ENCODE measurements at places on chromosomes 5 and 9.

DNA sequence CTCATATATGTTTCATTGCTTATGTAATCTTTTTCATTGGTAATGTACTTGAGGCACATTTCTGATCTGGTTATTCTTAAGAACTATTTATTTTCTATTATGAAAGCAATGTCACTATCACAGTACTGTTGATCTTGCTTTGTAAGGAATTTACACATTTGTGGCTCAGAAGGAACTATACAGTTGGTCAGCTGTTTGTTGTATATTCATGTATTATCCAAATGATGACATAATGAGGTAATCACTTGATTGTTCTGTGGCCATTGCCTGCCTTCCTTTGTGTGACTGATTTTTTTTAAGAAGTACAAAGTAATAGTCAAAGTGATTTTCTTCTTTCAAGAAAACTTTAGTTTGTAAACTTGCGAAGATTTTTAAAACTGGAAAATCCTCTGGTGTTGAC lies 399.9 kb downstream of the TMEM161B start:
- DNase-seq = no peak

DNA sequence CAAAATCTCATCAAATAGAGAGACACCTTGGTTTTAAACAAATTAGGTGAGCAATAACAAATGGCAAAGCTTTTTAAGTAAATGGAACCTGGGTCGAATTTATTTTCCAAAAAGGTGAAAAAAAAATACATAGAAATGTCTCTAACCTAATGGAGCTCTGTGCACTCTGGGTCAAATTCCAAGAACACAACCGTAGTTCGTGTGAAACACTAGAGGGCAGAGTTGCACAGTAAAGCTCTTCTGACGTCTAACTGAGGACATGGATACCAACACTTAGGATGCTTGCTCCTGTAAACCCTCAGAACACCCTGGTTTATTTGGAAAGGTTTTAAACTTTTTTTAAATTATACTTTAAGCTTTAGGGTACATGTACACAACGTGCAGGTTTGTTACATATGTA lies 18.9 kb downstream of the MARCHF11 start:
- no peak for DNase-seq

DNA sequence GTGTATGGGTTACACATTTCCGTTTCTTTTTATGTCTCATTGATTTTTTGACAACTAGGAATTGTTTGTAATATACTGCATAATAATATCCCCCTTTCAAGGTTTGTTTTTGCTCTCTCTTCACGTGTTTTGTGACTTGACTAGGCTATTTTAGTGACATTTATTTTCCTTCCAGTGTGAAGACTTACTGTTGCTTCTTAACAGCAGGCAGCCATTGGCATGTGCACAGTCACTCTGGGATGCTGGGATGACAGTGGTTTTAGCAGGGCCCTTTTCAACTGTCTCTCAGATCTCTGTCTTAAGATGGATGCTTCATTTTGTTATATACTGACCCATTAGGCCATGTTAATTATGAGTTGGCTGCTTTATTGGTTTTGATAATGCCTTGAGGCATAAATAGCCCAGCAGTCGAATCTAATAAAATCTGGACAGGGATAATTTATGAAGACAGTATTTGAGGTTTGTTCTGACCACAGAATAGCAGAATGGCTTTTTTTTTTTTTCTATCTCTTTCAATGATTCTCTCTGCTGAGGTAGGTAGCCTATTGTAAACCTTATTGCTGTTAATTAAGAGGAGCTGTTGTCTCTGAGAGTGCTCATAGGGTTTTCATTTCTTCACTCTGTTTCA lies 536.0 kb downstream of the GABRG2 start:
- no peak for DNase-seq

DNA sequence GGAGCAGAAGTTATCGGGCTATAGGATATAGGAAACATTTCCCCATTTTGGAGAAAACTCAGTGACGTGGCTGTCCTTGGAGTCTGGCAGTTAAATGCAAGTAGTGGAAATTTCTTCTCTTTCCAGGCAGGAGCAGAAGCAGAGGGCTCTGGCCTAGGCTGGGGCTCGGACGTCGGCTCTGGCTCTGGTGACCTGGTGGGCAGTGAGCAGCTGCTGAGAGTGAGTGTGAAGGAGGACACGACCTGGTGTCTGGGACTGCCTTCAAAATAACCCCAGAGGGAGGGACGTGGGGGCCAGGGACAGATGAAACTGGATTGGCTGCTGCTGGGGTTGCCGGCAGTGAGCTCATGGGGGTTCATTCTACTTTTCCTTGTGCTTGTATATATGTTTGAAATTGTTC lies 79.5 kb downstream of the COL15A1 start:
- no peak for DNase-seq

GRCh38 chr5:98714710-98715288 lies 58.7 kb upstream of the RGMB start:
- no peak for DNase-seq

DNA sequence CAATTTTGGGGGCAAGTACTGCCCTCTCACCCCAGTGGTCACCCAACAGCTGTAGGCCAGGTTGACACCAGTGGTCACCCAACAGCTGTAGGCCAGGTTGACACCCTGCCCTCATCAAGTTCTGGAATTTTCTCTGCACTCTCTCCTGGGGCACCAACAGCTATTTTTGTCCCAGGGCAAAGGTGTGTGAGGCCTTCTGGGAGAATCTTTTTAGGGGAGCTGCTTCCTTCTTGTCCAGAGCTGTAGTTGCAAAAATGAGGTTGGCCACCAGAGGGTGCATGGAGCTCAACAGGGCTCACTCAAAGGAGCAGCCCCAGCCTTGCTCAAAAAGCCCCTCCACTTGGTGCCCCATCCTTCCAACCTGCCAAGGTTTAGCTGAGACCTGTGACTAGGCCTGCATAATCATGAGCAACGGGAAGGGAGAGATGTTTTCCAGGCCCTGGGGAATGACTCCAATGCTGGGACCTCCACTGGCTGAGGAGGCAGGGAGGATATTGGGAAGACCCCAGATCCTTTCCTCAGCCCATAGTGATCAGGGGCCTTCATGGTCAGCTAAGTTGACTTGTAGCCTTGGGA lies 10.6 kb upstream of the P4HA2 start:
- DNase-seq = peak; percentile 50

DNA sequence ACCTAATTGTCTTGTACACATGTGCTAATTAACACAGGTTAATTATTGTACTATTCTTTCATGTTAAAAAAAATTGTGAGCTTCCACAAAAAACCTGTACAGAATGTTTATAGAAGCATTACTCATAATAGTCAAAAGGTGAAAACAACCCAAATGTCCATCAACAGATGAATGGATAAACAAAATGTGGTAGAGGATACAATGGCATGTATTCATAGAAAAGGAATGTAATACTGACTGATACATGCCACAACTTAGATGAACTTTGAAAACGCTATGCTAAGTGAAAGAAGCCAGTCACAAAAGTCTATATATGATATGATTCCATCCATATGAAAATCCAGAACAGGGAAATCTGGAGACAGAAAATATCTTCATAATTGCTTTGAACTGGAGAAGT lies 25.6 kb downstream of the RRAGA start:
- no peak for DNase-seq

DNA sequence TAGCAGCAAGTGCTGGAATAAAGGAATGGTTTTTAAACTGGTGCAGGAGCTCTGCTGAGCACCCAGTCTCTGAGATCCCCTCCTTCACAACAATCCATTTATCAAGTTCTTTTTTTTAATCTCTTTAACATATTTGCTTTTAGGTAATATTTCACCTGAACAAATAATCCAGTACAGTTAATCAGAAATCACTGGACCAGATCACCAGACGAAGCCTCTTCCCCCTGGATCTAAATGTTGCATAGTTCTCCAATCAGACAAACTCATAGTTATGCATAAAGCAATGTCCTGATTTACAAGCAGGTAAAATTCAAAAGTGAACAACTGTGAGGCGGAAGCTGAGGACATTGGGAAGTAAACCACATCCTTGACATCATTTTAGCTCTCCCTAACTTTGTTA lies 657.7 kb upstream of the RORB start:
- no peak for DNase-seq

DNA sequence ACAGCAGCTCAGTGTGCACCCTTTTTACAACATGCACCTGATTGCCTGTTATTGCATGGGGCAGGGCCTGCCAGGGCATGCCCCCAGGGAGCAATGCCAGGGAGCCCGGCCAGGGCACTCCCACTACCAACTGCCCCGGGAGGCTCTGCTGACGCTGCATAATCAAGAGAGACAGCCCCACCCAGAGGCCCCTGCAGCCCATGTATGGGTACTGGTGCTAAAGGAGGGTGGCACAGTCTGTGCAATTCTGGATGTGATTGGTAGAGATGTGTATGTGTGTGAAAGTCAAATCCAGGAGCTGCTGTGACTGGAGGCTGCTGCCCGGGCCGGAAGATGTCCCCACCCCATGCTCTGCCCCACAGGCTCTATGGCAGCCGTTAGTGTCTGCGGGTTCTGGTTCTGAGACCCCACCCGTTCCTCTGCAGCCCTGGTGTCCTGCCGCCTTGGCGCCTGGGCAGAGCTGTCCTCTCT lies 3.9 kb upstream of the NEURL1B start:
- no peak for DNase-seq

DNA sequence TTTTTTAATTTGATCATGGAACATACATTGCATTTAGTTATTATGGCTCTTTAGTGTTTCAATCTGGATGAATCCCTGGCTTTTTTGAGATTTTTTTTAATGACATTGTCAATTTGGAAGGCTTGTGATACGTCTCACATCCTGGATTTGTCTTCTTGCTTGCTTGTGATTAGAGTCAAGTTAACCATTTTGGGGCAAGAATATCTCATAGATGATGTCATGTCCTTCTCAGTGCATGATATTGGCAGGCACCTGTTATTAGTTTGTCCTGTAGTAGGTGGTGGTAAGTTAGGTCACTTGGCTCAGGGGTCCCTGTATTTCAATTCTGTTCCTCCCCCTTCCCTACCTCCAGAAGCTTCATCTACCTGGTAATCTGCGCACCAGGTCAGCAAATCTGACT lies 3.3 kb downstream of the PSD2 start:
- no peak for DNase-seq

GRCh38 chr5:75138689-75139088 lies 86.3 kb upstream of the GCNT4 start:
- no peak for DNase-seq

DNA sequence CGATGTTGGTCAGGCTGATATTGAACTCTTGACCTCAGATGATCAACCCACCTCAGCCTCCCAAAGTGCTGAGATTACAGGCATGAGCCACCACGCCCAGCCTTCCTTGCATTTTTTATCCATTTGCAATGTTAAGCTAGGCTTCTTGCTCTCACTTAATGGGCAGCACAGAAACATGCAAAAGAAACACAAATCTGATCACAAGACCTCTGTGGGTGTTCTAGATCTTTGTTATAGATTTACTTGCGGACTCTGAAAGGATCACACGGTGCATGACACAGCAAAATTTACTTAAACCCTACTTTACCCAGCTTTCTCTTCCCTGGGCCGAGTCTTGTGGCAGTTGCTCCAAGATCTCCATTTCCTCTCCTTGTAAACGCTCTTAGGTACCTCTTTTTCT lies 71.3 kb downstream of the PSAT1 start:
- no peak for DNase-seq

DNA sequence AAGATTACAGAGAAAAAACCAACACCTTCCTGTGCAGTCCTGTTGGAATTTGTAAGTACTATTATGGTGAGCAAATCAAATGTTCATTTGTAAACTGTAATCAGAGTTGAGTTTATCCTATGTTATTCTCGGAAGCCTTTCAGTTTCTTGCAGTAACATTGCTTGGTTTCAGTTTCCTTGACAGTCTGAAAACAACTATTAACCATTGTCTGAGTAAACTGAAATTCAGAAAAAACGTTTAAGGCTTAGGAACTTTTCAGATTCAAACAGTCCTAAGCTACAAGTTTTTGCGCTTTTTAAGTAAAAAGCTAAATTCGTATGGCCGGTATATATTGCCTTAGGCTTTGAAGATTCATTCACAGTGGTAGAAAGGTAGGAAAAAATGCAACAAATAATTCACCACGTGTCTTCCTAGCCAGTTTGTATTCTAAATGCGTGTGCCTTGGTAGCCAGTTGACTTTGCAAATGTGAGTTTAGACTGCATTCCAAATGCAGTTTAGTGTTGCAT lies 2.5 kb downstream of the GPBP1 start:
- DNase-seq = no peak

DNA sequence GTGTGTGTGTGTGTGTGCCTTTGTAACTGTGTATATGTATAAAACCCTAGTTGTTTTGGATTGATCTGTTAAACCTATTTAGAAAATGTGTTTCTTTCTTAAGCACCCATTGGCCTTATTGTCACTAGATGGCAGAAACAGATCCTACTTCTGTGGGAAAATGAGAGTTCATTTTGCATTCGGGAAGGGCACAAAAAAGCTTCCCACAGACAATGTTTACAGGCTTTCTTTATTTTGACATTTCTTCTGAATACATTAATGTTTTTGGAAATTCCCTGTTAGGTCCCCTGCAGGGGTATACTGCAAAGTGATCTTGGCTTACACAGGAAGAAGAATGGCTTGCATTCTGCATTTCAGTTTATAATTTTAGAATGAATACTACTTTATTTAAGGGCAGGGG lies 481.8 kb upstream of the ARRDC3 start:
- DNase-seq = no peak

GRCh38 chr9:108056084-108056804 lies 566.7 kb upstream of the KLF4 start:
- no peak for DNase-seq

DNA sequence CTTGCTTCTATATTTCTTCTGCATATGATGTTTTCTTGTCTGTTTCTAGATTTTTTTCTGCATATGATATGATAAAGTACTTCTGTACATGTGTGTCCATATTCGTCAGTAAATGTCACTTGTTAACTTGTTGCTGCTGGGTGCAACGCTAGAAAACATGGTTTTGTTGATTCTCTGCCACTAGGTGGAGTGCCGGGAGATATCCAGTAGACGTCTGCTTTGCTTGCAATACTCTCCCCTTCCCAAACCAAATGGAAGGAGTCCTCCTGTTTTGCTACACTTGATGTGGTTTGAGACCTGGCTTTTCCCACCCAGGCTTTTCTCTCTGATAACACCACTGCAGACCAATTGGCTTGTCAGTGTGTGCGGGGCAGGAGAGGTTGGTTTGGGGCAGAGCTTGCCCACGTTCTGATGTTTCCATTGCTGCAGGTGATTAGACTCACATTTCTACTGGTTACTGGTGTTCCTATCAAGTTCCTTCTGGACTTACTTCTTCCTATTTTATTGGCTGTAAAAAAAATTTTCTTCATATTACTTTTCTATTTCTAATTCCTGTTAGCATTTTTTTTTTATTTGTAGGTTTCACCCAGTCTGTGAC lies 900.0 kb upstream of the CDH10 start:
- no peak for DNase-seq

- DNase-seq = peak; percentile 75
These were observed 14.8 kb upstream of the CEMIP2 start for GRCh38 chr9:71783120-71783523.
